ENCODE measurements at places on chromosomes 1 and 21.

- DNase-seq, result no peak
Observed at GRCh38 chr1:17075470-17076255, 21.8 kb upstream of the SDHB start.

GRCh38 chr1:198966519-198966918 lies 327.7 kb downstream of the PTPRC start:
- DNase-seq, result no peak

GRCh38 chr1:84653130-84653677 lies 37.1 kb downstream of the SSX2IP start:
- no peak for DNase-seq

- no peak for DNase-seq
Observed at GRCh38 chr1:55282058-55282457, 66.9 kb upstream of the USP24 start.

- DNase-seq, result no peak
Observed at GRCh38 chr1:118184739-118185083, 317 bp downstream of the SPAG17 start.

DNA sequence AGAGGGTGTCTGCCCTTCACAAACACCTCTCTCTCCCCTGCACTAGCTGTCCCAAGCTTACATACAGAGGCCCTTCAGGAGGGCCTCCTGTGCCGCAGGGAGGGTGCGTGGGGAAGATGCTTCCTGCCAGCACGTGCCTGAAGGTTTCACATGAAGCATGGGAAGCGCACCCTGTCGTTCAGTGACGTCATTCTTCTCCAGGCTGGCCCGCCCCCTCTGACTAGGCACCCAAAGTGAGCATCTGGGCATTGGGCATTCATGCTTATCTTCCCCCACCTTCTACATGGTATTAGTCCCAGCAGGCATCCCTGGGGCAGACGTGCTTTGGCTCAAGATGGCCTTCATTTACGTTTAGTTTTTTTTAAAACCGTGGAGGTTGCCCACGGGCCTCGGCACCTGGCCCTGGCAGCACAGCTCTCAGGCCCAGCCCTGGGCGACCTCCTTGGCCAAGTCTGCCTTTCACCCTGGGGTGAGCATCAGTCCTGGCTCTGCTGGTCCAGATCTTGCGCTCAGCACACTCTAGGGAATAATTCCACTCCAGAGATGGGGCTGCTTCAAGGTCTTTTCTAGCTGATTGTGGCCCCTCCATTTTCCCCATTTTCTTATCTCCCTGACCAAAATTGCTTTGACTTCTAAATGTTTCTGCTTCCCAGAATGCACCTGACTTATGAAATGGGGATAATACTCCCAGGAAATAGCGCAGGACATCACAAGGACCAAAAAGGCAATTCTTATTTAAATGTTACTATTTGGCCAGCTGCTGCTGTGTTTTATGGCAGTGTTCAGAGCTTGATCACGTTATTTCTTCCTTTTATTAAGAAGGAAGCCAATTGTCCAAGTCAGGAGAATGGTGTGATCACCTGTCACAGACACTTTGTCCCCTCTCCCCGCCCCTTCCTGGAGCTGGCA lies 6.1 kb downstream of the NPPA start:
- DNase-seq, result no peak

All from vagina (tissue), 2 donors.